ENCODE measurements at places on chromosomes 6 and 20.

DNA sequence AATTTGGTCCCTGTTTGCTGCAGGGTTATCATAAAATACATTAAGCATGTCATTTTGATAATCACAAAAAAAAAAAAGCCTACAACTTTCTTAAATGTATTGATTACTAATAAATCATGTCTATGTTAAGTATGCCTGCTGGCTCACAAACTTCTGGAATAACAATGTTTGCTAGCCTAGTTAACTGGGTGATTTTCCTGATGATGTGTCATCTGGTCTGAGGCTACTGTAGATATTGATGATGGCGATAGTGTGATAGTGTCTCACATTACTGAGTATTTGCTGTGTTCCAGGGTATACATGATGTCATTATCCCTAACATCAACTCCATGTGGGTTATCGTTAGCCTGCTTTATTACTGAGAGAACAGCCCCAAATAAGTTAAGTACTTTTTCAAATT is 86.2 kb upstream of the VSTM2L start:
- DNase-seq: no peak

DNA sequence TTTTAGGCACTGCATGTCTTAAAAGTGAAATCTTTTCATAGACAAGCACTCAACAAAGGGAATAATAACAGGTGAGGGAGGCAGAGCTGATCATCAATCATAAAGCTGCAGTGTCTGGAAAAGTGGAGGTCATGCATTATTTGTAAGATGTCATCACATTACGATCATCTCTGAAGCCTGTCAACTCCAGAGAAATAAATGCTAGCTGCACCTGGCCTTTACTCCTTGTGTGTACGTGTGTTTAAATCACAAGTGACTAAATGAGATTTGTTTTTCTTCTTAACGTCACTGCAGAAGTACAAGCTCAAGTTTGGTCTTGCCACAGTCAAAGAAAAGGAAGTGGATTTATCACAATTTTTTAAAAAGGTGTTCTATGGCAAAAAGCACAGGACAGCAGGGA is 275.5 kb upstream of the SGK1 start:
- no peak for DNase-seq

GRCh38 chr20:11267131-11267761 is 593.4 kb upstream of the JAG1 start:
- DNase-seq: peak; percentile 60

DNA sequence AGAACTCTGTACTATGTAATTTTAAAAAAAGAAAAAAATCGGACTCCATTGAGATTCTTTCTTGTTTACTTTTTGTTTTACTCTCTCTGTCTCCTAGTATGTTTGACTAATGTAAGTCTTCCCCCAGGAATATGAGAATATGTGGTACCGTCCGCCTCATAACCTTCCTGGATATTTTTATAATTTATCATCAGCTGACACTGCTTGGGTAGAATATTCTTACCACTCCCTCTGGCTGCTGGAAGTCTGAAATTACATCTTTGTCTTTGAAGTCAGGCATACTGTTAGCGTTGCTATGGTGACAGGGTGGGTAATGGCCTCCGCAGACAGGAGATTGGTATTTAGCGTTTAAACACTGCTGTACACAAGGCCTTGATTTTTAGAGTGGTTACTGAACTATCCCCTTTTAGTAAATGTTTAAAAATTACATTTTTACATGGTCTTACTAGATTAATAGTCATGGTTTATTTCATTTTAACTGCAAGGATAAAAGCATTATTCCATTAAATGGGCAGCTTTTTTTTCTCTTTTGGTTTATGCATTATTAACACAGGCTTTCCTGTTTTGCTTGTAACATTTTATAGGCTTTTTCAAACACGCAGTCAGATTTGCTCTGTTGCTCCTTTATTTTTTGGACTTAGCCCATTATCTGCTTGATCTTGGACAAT is 176.4 kb downstream of the ARID1B start:
- DNase-seq: peak; percentile 59

DNA sequence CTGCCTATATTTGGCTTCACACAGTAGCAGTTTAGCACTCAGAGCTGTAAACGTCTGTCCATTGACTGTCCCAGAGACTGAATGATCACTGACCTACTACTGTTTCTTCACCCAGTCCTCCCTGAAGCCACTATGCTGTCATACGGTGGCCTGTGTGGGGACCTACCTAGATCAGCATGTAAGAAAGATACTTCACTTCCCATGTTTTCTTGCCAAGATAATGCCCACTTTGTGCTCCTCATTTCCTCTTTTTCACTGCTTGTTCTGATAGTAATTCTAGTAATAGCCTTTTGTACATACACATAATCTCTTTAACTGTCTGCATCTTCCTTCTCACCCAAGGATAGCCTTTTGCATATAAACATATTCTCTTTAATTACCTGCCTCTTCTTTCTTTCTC is 109.9 kb upstream of the TIAM2 start:
- DNase-seq: no peak

GRCh38 chr6:118485601-118486550 is 62.2 kb upstream of the PLN start:
- DNase-seq: no peak

DNA sequence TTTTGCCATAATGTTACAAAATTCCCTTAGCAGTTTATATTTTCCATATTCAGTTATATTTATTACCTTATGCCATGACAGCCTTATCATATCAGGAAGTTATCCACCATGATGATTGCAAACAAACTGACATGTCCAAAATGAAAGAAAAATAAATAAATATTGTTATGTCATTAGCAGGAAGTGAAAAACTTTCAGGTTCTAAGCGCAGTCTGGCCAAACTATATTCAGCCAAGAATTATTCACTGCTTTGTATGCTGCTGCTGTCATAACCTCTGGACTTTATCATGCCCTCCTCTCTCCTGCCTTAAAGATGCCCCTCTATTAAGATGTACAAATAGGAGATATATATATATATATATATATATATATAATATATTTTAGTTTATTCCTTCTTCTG is 27.7 kb upstream of the DEFB112 start:
- DNase-seq: no peak

DNA sequence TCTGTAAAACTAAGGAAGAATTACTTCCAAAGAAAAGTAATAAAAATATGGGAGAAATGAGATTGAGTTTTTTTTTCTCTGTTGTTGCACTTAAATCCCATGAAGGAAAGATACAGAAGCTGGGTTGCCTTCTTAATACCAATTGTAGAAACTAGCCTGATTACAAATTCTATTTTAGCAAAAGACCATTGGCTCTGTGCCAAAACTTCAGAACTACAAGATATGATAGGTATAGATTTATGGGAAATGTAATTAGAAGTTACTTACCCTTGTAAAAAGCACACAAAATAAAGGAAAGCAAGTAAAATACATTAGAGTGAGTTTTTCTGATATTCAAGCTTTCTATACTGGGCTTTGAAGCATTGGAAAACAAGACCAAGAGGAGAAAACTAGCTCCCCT is 73.5 kb upstream of the SCGN start:
- DNase-seq: no peak

DNA sequence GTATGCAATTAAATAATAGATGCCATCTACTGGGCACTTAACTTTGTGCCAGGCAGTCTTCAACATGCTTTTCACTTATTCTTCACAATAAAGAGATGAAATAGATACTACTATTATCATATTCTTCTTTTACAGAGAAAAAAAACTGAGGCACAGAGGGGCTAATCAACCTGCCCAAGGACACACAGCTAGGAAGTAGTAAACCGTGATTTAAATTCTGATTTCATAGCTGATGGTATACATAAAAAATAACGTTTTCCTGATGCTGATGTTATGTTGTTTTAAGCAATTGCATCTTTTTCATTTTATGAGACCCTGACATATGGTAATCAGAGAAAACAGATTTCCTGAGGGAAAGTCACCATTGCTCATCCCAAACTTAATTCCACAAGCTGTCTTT is 45.1 kb upstream of the ATXN1 start:
- no peak for DNase-seq

- no peak for DNase-seq
Measured at GRCh38 chr20:9686866-9687265, 152.0 kb downstream of the PAK5 start.

- peak; percentile 32 for DNase-seq
Measured at GRCh38 chr6:159691133-159691962, 1.7 kb downstream of the SOD2 start.

GRCh38 chr6:129641344-129641743 is 68.6 kb downstream of the ARHGAP18 start:
- no peak for DNase-seq

Measured in right kidney (tissue), 9 donors.